Stimulated activated CD8-positive, alpha-beta memory T cell treated with anti-CD3 and anti-CD28 coated beads, Interleukin-4, amount 100 ng/mL, for 4 hours (primary cell): ENCODE measurements at places on chromosomes 1 and 21.
A peak's percentile ranks its signal among the peaks of the same experiment; 100 is the strongest.

DNA sequence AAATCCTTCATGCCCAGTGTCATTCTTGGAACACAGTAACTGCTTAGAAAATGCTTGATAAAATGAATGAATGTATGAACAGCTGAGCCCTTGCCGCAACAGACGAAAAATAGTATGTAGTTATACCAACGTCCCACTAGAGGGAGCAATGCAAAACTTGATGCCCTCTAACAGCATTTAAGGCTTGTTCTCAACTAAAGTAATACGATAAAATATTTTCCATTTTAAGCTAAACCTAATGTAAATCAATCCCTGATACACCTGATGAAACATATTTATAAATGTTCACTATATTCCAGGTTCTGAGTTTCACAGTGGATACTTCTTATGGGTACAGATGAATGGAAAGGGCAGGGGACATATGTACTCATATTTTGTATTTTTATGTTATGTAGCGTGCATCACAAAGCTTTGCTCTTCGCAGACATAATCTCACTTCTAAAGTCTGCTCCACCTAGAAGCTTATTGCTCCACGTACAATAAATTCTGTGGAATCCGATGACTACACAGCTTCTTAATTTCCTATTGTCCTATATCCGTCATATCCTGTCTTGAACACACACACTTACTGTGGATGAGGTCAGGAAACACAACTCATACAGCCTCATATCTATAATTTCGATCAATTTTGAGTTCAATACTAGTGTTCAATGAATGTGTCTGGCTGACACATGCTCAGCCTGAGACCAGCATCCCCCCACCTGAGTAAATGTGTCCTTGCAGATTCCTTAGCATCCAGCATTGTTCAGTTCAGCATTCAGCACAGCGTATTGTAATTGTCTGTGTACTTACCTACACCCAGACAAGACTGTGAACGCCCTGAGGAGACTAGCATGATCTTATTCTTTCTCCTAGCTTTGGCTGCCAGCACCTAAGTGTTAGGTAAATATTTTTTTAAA lies 4.4 kb upstream of the UTP25 start:
- no peak for DNase-seq

- no peak for DNase-seq
Observed at GRCh38 chr1:16012590-16013219, 5.1 kb downstream of the HSPB7 start.

DNA sequence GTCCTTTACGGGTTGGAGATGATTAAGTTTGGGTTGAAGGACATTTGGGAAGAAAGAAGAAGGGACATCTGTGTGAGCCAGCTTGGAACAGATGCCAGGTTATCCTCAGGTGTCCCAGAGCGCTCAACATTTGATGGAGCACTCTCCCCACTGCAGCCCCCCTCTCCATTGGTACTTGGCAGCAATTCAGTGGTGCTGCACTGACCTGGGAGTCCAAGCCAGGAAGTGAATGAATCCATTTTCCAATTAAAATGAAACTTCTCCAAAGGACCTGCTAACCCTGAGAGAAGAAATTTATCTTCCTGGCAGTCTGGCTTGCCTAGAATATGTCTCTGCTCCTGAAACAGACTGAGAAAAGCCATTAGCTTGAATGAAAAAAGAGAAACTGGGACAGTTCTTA lies 67.1 kb downstream of the FGGY start:
- DNase-seq: no peak

DNA sequence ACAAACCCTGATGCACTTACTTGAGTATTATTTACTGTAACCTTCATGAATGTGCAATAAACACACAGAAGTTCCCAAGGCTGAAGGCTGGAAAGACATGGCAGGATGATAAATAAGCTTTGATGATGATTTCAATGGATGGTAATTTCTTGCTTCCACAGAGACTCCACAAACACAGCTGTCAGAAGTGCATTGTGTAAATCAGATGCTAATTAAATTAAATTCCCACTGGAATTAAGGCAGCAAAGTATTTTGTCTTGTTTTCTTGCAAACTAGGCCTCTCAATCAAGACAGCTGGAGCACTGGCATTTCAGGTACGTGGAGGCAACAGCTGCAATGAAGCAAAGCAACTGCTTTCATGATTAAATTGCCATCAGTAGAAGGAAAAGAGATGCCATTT lies 24.1 kb downstream of the FAM177B start:
- no peak for DNase-seq

DNA sequence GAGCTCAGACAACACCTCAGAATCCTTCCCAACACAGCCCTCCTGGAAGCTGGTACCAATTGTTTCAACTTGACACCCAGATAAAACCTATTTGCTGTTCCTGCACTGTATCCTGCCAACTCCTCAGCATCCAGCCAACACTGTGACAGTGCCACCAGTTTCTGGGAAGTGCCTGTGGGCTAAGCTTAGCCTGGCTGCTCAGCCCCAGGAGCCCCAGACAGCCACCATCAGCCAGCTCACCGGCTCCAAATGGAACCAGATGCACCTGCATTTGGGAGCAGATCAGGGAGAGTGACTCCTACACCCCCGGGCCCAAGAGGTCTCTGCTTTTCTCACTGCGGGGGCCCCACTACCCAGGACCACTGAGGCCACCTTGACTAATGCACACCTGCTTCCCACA lies 24.9 kb downstream of the KCNN3 start:
- DNase-seq: no peak

DNA sequence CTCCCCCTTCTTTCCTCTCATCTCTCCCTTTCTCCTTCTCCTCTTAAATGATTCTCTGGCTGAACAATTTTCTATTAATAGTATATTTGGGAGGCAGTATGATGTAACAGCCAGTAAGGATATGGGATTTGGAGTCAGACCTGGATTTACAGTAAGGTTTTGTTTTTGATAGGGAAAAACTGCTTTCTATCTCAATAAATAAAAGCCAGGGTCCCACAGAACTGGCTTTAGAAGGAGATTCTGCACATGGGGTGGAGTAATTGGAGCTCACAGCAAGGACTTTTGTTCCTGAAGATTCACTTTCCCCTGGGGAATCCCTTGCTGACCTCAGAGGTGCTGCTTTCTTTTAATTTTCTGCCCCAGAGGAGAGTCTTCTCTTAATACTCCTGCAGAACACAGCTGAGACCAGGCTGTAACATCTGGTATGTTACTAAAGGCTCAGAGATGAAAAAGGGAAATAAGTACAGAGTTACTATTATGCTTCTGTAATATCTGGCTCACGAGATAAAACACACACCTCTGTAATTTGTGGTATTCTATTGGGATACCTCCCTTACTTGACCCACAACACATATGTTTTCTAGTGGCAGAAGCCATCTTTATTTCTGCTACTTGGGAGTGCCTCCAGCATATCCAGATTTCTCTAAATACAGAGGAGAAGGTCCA lies 13.4 kb downstream of the EPB41 start:
- no peak for DNase-seq

DNA sequence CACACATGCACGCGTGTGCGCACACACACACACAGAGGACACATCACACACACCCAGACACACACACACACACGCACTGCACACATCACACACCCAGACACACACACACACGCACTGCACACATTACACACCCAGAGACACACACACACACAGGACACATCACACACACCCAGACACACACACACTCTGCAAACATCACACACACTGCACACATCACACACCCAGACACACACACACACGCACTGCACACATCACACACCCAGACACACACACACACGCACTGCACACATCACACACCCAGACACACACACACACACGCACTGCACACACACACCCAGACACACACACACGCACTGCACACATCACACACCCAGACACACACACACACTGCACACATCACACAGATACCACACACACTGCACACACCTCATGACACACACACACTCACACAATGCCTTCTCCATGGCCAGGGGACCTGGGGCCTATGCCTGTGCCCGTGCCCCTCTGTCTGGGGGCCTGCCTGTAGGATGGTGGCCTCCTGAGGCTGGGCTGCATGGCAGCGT lies 24.4 kb downstream of the CRYAA start:
- DNase-seq: no peak

GRCh38 chr21:29130270-29130969 lies at the start of gene MAP3K7CL:
MAP3K7CL (plus strand) TSS chr21:29130644; CDS start chr21:29133345, 2,701 bp downstream.
- DNase-seq: no peak

DNA sequence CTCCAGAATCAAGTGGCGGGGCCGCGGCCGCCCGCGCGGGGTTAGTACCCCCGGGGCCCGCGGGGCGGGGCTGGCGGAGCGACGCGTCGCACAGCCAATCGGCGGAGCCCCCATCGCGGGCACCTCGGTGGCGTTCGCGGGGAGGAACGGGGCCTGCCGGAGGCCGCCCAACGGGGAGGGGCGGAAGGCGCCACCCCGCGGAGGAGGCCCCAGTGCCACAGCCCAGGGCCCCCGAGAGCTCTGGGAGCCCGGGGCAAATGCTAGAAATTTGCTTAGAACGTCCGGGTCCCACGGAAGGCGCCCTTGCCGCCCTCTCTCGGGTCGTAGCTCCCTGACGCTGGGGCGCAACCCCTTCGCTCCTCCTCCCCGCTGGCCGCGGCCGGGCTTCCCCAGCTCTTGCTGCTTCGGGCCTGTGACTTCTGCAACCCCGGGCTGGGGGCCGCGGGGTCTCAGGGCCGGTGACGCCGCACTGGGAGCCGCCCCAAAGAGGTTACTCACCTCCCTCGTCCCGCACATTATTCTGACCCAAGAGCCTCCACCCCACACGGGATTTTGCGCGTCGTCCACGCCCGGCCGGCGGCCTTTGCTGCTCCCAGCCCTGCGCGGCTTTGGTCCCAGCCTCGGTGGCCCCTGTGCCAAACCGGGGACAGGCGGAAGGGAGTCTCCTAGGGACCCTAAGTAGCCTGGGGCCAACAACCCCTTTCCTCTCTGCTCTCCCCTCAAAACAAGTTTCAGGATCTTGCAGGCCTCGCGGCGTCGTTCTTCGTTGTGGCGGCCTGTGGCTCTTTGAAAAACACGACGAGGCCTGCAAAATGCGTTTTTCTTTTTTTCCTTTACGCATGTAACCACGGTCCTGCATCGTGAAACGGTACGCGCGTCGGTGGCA lies at the start of gene RUNX3:
Gene RUNX3, minus strand, starts transcription at position 17 of the 886 bp plus-strand sequence. CDS start 408 bp downstream, outside the sequence.
- DNase-seq: peak; percentile 90

DNA sequence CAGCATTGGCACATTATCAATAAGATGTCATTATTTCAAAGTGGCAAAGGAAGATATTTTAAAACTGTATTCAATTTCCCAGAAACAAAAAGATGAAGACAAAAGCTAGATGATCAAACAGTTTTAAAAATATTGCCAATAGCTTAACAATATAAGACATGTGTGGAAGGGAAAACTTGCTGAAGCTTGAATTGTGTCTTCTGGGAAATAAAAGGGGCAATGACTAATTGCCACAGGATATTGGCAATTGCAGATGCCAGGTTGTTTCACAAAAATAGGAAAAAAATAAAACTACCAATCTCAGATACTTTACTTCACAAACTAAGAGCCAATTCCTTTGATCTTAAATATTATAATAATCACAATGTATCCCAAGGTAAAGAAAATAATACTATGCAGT lies 679.8 kb upstream of the ADAMTS5 start:
- no peak for DNase-seq

- DNase-seq: no peak
Observed at GRCh38 chr1:84892705-84893618, at the start of gene LPAR3. LPAR3 (minus strand) TSS chr1:84893206; CDS start chr1:84866120, 27,086 bp downstream.

DNA sequence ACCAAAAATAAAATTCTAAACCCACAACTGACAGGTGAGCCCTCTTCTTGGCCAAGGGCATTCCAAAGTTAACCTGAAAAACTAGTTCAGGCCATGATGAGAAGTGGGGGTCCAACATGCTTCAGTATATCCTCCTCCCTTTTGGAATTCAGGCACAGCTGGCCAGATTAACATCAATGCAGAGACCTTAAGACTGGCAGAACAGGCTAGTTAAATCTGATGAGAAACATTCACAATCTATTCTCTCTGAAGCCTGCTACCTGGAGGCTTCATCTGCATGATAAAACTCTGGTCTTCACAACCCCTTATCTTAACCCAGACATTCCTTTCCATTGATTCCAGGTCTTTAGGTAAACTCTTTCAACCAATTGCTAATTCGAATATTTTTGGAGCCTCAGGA lies 26.7 kb upstream of the ZBTB8B start:
- no peak for DNase-seq

DNA sequence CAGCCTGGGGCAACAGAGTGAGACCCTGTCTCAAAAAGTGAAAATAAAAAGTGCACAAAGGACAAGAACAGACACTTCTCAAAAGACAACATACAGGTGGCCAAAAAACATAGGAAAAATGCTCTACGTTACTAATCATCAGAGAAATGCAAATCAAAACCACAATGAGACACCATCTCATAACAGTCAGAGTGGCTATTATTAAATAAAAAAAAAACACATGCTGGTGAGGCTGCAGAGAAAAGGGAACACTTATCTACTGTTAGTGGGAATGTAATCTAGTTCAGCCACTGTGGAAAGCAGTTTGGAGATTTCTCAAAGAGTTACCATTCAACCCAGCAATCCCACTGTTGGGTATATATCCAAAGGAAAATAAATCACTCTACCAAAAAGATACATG lies 173.2 kb downstream of the SMYD3 start:
- no peak for DNase-seq

GRCh38 chr1:62428351-62428750 lies 8.5 kb upstream of the USP1 start:
- DNase-seq: no peak

DNA sequence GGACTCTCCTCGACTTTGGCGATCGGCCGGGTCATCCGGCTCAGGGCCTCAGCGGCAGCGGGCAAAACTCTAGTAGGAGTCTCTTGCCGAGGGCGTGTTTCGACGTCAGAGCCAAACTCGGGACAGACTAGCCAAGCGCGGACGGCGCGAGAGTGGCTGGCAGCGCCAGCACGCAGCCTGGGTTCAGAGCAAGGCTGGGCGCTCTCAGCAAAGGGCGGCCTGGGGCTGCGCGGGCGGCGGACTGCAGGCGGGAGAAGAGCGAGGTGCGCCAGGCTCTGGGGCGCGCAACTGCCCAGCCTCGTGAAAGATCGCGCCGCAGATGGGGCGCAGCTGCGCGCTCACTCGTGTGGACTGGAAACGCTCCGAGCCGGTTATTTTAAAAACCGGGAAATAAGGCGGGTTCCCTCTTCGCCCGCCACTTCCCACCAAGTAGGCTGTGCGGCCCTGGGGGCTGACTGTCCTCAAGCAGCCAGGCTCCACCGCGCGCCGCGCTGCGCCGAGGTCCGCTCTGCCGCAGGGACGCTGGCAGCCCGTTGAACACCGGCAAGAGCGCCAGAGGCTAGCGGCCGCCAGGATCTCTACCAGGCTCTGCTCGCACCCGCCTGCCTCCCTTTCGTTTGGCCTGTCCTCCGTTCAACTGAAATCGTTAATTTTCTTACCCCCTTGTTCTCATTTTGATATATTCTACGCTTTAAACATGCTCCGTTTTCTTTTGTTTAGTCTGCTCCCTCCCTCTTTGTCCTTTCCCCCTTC lies 2.4 kb downstream of the ALX3 start:
- DNase-seq: no peak

GRCh38 chr1:83882906-83883305 lies 116.0 kb downstream of the TTLL7 start:
- DNase-seq: no peak
